ENCODE measurements at places on chromosomes 13 and 19.

- no peak for DNase-seq
- no peak overlapping the region for H3K27ac ChIP-seq
- H3K36me3 ChIP-seq: peaks cover 2% of the 10 kb centered on the region
- peaks cover 11% of the 10 kb centered on the region for H3K4me1 ChIP-seq
Observed at GRCh38 chr19:49430678-49431329, 5.6 kb downstream of the GFY start.

DNA sequence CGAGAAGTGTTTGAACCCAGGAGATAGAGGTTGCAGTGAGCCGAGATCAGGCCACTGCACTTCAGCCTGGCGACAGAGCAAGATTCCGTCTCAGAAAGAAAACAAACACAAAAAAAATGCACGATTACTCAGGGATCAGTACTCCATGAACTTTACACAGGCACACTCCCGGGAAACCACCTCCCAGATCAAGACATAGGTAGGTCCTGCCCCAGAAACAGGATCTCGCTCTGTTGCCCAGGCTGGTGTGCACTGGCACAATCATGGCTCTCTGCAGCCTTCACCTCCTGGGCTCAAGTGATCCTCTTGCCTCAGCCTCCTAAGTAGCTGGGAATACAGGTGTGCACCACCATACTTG is 11.2 kb downstream of the VASP start:
- peaks cover 13% of the 10 kb centered on the region for H3K4me1 ChIP-seq
- H3K4me3 ChIP-seq: no peak overlapping the region
- peak overlapping the region; percentile 27 for H3K27ac ChIP-seq
- H3K27me3 ChIP-seq: no peaks in the 10 kb centered on the region

- H3K27me3 ChIP-seq: peaks cover 80% of the 10 kb centered on the region
- H3K4me1 ChIP-seq: peaks cover 10% of the 10 kb centered on the region
- no peak overlapping the region for H3K27ac ChIP-seq
- peak overlapping the region; percentile 66 for H3K4me3 ChIP-seq
Observed at GRCh38 chr13:101919541-101920181, 467.2 kb downstream of the ITGBL1 start.

GRCh38 chr13:112905086-112905485 is 63.9 kb upstream of the MCF2L start:
- H3K27me3 ChIP-seq: peaks cover 71% of the 10 kb centered on the region
- H3K27ac ChIP-seq: no peak overlapping the region
- DNase-seq: no peak
- no peaks in the 10 kb centered on the region for H3K36me3 ChIP-seq
- no peaks in the 10 kb centered on the region for H3K4me1 ChIP-seq
